ENCODE measurements at places on chromosomes 5 and 9. TPM values are rescaled to one million over a fixed set of nuclear protein-coding genes. Genes with fewer than 3 reads are reported as not detected.
A peak's percentile ranks its signal among the peaks of the same experiment; 100 is the strongest.

The MEF2C gene
- polyA plus RNA-seq = 25.2 TPM

The CARD6 gene
- polyA plus RNA-seq = 5.9 TPM

The ALAD gene
- polyA plus RNA-seq = 55.4 TPM

The TRAF1 gene
- 5.3 TPM for polyA plus RNA-seq

The PCDHGA11 gene
- 1.9 TPM for polyA plus RNA-seq

The FCN1 gene
- 3.6 TPM for polyA plus RNA-seq

The MYOZ3 gene
- polyA plus RNA-seq = 1.5 TPM

The IL31RA gene
- polyA plus RNA-seq = not detected

The SNCB gene
- 0.08 TPM for polyA plus RNA-seq

The TMOD1 gene
- 36.6 TPM for polyA plus RNA-seq

- no peak for DNase-seq
Observed at GRCh38 chr5:169545762-169546161, 37.8 kb upstream of the SPDL1 start.

GRCh38 chr9:112873773-112874405, 16.8 kb downstream of the SLC46A2 start:
- DNase-seq = no peak

DNA sequence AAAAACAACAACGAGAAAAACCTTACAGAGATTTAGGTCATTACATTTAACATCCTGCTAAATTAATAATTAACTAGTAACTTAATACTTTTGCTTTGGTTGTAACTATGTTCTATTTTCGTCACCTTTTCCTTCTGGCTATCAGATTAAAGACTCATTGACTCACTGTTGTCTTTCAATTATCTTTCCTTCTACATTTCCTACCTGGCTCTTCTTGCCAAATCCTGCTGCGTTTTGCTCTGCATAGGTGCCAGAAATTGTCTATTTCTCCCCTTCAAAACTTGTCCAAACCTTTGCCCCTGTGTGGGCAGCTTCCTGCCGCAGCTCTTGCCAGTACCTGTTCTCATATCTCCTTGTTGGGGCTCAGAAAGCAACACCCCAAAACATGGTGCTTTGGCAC, 235.5 kb upstream of the ZNF608 start:
- no peak for DNase-seq

DNA sequence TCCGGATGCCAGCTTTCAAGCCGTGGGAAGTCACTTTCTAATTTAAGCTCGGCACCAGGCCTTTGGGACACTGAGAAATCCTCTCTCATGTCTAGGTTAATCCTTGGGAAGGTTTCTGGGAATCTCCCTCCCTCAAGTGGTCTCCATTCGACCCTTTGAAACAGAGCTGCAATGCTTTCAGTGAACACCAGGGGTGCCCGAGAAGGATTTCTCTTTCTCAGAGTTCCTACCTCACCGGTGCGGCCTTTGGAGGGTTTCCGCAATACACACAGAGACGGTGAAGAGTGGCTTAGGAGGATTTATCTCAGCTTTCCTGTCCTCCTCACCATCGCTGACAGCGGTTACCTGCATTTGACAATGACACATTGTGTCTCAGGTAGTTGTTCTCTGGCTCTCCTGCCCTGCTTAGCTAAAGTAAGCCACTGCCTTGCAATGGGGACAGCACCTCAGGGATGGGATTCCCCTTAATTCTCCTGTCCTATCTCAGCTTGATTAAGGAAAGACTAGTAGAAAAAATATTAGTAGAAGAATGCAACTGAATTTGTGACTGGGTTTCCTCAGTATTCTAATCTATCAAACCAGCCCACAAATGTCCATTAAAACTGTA, 180.6 kb downstream of the GABRG2 start:
- DNase-seq = no peak

DNA sequence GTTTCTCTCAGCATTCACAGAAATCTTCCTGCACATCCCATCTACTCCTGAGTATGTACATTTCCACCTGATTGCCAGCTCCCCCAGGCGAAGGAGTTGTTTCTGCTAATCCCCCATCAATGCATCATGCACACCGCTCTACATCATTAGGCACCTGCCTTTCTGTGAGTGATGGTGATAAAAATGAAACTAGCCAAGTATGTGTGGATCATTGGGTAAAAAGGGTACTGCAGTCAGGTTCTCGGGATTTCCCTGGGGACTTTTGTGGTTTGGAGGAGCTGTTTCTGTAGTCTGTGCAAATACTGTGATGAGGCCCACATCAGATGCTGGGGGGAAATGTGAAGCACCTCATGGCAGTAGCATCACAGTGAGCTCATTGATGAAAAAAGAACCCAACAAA, 30.4 kb downstream of the CAMK4 start:
- DNase-seq = no peak

DNA sequence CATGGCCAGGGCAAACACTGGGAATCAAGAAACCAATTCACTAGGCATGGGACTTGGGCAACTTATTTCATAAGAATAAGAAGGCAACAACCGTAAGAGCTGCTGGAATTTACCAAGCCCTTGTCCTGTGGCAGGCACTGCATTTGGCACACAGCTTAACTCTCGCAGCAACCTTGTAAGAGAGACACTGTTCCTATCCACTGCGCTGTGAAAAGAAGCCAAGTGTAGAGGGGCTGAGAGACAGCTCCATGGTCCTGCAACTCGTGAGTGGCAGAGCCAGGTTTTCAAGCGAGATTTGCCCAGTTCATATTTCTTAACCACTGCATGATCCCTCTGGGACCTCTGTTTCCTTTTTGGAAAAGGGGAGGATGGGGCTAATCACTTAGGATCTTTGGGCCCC, 129.3 kb upstream of the STC2 start:
- no peak for DNase-seq

GRCh38 chr5:164013077-164013670, 507.8 kb downstream of the MAT2B start:
- DNase-seq = peak; percentile 71

GRCh38 chr9:120729791-120730241, 15.5 kb upstream of the MEGF9 start:
- DNase-seq = no peak

DNA sequence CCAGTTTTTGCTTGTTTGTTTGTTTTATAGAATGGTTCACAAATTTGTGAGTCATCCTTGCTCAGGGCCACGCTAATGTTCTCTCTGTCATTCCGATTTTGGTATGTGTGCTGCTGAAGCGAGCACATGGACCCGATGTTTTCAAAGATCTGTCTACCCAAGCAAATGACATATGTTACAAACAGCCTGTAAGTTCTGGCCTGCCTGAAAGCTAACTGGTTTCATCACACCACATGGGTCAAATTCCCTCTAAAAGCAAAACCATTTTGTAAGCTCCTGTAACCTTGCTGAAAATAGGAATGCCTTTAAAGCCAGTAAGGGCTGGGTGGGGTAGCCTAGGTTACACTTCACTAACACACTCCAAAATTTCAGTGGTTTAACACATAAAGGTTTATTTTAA, 25.4 kb downstream of the DMRT3 start:
- DNase-seq = no peak

DNA sequence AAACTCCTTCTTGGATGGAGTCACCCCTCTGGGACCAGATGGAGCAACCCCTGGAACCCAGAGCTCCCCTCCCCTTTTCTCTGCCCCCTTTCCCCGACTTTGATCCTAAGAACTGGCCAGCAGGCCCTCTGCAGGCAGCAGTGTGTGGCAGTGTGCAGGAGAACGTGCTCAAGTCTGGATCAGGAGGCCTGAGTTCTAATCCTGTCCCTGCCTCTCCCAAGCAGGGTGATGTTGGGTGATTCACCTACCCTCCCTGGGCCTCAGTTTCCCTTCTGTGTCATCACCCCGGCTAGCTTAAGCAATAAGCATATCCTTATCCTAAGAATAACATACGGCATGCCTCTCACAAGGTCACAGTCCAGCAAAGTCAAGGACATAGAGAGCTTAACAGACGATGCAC, 67.6 kb downstream of the C9orf50 start:
- no peak for DNase-seq

- no peak for DNase-seq
Observed at GRCh38 chr5:99315413-99316183, 386.8 kb upstream of the CHD1 start.

DNA sequence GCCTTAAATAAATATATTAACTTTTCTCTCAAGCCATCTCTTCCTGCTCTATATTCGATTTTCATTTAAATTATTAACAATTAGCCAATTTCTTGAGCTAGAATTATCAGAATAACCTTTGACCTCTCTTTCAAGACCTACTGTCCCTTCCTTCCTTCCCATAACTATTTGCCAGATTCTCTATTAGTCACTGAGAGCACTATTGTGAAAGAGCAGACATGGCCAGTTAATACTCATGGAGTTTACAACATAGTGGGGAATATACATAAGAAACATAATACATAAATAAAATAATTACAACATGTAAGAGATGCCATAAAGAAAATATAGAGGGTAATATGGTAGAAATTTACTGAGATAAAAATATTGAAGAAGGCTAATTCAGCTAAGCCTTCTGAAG, 72.1 kb upstream of the CHD1 start:
- DNase-seq = no peak

DNA sequence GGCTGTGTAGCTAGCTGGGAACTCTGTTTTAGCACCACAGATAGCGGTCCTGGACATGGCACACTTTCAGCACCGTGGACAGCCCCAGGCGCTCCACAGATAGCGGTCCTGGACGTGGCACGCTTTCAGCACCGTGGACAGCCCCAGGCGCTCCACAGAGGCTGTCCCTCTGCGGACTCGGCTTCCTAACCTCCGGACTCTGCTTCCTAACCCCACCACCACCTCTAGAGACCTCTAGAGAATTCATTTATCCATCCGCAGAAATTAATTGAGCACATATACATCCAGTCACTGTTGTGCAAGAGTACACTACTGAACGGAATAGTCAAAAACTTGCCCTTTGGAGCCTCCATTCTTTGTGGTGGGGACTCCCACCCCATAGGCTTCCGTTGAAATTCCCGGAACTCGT, 27.4 kb downstream of the UNC5A start:
- DNase-seq = peak; percentile 54

DNA sequence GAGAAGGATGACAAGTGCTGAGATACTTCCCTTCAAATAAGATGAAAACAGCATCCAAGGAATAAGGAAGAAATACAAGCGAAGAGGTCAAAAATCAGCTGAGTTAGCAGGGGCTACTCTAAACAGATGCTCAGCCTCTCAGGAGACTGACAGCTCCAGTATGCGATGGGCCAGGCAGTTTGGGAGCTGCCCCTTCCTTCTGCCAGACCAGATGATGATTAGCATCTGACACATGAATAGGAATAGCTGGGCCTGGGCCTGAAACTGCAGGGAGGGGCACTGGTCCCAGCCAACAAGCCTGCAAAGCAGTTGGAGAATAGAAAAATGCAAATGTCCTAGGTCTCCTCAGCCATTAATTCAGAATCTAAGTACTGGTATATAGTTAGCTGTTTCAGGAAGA, 13.1 kb upstream of the MAP3K1 start:
- DNase-seq = no peak

DNA sequence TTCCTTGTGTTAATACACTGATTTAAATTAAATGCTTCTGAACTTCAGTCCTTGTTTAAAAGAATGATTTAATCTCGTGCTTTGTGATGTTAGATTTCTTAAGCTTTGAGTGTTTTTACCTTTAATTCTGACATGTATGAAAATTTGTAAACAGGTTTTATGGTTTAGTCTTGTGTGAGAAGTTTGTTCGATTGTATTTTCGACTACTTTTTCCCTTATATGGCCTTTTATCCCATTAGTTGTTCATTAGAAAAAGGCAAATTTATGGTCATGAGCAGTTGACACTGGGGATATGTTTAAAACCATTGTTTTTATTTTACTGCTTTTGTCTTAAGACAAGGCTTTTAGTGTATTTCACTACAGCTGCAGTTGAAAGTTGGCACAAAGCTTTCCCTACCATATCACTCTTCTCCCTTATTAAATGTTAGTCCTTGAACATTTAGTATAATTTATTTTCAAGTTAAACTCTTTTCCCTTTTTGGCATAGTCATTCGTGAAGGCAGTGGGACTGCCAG, 3.3 kb downstream of the UBE2R2 start:
- DNase-seq = no peak

- DNase-seq = no peak
Observed at GRCh38 chr5:90759119-90759518, 200.5 kb downstream of the ADGRV1 start.

- peak; percentile 94 for DNase-seq
Observed at GRCh38 chr9:120935383-120935857, 8.8 kb upstream of the TRAF1 start.

DNA sequence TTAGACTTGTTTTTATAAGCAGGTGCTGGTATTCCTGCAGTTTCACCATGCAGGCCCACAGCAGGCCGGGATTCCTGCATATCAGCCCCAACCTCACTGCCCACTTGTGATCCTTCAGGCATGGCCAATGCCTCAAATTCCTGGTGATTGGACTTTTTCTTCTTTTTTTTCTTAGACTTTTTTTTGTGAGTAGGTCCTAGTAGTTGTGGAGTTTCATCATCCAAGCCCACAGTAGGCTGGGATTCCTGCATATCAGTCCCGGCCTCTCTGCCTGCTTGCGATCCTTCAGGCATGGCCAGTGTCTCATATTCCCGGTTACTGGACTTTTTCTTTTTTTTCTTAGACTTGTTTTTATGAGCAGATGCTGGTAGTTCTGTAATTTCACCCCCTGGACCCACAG, 4.8 kb downstream of the TTF1 start:
- DNase-seq = no peak

- DNase-seq = no peak
Observed at GRCh38 chr9:121075251-121076036, 689 bp downstream of the CNTRL start.

DNA sequence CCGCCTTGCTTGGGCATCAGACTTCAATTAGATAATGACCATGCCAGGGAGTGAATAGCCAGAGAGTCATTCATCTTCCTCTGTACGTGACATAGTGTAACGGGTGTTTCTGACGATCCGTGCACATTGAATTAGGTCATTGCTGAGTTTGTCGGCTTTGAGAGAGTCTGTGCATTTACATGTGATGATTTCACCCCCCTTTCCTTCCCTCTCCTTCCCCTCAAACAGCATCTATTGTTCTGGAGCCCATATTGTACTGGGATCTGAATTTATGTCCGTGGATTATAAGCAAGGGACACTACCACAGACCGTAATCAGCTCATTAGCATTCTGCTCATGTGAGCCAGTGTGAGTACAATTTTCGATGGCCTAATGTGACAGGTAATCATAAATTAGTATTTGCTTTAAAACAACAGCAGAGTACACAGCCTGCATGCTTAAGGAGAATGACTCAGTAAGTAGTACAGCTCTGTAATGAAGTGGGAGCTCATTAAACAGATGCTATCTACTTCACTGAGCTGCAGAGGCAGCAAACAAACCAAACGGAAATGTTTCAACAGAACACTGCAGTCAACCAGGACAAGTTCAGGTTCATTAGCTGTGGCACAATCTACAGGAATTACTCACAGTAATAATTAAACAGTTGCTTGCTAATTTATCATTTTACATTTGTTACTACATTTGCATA, 302.1 kb downstream of the CSNK1G3 start:
- peak; percentile 47 for DNase-seq

Measured in urinary bladder (tissue), 4 donors.